COLO829 (cell line): ENCODE measurements at places on chromosomes 4 and X.

DNA sequence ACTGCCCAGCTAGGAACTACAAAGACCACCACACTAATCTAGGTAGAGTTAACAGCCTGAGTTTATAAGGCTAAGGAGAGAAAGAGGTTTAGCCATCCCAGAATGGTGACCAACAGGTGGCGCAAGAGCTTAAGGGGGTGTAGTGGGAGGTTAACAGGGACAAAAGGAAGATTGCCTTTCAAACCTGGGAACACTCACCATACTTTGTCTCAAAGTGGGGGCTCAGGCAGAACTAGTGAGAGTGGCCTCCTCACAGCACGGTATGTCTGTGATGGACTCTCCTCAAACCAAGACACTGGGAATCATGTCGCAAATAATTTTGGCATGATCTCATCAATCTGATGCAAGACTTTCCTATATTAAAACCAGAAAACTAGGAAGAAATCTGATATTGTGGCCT lies 23.4 kb downstream of the CCNI start:
- DNase-seq, result no peak

GRCh38 chrX:40299641-40300046 lies 201.9 kb upstream of the BCOR start:
- DNase-seq, result no peak

DNA sequence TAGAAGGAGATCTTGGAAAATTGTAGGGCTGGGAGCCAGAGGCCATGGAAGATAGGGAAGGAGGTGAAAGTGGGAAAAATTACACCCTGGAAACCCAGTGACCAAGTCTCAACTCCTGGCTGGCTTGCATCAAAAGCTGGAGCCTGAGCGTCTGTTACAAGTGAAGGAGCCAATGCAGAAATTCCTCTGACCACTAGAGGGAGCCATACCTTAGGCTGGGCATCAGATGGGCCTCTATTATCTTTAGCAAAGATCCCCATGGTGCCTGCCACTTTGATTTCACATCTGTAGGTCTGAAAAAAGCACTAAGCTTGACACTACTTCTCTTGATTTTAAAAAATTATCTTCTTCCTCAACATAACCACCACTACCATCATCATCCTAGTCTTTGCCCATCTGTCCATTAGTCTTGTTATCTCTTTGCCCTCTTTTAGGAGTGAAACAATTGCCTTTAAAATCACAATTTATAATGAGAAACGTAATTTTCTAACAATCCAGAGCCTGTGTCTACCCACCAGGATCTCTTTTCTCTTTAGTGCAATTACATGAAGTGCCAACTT lies 62.9 kb downstream of the ANAPC4 start:
- DNase-seq, result peak; percentile 66

DNA sequence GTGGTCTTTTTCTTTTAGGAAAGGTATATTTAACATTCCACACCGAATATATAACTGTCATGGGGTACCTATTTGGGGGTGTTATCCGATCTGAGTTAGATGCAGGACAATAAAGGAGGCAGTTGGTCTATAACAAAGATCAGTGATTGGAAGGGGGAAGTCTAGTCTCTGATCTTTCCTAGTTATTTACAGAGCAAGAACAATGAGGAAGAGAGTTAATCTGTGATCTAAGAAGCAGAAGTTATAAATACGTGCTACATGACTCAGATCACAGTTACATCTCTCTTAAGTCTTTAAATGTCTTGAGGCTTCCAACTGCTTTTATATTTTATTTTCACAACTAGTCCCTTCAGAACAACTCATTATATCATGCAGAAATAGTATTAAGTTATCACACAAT lies 33.2 kb upstream of the ARMCX4 start:
- DNase-seq, result no peak

DNA sequence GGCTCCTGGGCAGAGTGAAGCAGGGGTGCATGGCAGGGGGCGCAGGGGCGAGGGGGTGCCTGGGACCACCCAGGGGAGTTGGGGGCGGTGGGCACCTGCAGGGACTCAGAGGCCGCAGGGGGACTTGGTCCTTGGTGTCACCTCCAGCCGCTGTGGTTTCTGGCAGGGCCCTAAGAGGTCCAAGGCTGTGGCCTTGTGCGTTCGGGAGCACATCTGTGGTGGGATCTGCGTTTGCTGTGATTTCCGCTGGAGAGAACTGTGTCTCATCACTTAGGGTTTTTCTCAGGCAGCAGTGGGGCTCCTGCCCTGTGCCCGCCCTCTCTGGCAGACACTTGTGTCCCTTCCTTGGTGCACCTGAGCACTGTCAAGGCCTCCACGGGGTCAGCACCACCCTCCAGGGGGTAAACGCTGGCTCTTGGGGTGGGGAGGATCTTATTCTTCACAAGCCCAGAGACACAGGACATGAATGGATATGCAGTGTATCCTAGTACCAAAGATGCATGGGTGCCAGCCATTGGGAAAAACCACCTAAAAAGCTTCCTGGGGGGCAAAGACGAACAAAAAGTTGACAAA lies 66.5 kb downstream of the ACOX3 start:
- no peak for DNase-seq

- DNase-seq, result no peak
Measured at GRCh38 chrX:94751611-94752010, 1077.6 kb downstream of the FAM133A start.
